ENCODE measurements at places on chromosomes 7 and 10. TPM values are rescaled to one million over a fixed set of nuclear protein-coding genes. Genes with fewer than 3 reads are reported as not detected.

- no peak for DNase-seq
- H3K4me3 ChIP-seq: no peak overlapping the region
- no peaks in the 10 kb centered on the region for H3K36me3 ChIP-seq
- no peak overlapping the region for H3K27ac ChIP-seq
- H3K4me1 ChIP-seq: no peaks in the 10 kb centered on the region
Measured at GRCh38 chr7:118918556-118918955, 694.1 kb downstream of the ANKRD7 start.

GRCh38 chr7:111198255-111198654, 107.3 kb downstream of the LRRN3 start:
- peaks cover 10% of the 10 kb centered on the region for H3K4me1 ChIP-seq
- H3K27ac ChIP-seq: no peak overlapping the region
- H3K4me3 ChIP-seq: no peak overlapping the region
- DNase-seq: peak; percentile 10
- no peaks in the 10 kb centered on the region for H3K27me3 ChIP-seq

TRA2A gene
- total RNA-seq: 86.3 TPM

IDI2 gene
- total RNA-seq: not detected

GRCh38 chr7:38539477-38540081, 91.6 kb downstream of the AMPH start:
- H3K4me1 ChIP-seq: peaks cover 9% of the 10 kb centered on the region
- no peak for DNase-seq
- no peak overlapping the region for H3K4me3 ChIP-seq

GRCh38 chr7:158008267-158008666, 579.4 kb downstream of the PTPRN2 start:
- H3K27ac ChIP-seq: no peak overlapping the region
- no peak overlapping the region for H3K4me3 ChIP-seq
- H3K36me3 ChIP-seq: no peaks in the 10 kb centered on the region
- H3K27me3 ChIP-seq: no peaks in the 10 kb centered on the region
- DNase-seq: no peak

PPP3CB gene
- total RNA-seq: 36.5 TPM

DNA sequence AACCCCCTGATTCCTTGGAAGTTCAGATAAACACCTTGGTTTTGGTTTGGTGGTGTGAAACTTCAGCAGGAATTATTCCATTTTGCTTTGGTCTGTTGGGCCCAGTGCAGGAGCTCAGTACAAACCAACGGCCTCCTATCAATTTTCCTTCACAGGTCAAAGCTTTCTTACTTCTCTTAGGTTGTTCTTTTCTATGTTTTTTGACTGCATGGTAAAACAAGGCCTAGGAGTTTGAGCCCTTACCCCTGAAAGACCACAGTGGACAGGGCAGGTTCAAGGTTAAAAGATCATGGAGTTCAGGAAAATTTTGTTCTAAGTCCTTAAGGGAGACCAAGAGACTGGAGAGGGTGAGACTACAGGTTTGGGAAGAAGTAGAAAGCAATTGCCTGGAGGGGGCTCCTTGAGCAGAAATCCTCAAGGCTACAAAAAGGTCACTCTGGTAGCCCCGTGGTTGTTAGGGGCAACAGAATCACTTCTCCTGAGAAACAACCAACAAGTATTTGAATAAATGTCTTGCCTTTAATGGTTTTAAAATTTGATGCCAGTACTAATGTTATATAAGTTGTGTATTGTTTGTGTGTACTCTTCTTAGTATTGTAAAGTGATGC, 40.9 kb upstream of the FHIP2A start:
- H3K27me3 ChIP-seq: peaks cover 2% of the 10 kb centered on the region
- H3K4me1 ChIP-seq: peaks cover 5% of the 10 kb centered on the region
- no peak overlapping the region for H3K4me3 ChIP-seq
- no peak for DNase-seq
- no peak overlapping the region for H3K27ac ChIP-seq

ADK gene
- total RNA-seq: 56.9 TPM

DNA sequence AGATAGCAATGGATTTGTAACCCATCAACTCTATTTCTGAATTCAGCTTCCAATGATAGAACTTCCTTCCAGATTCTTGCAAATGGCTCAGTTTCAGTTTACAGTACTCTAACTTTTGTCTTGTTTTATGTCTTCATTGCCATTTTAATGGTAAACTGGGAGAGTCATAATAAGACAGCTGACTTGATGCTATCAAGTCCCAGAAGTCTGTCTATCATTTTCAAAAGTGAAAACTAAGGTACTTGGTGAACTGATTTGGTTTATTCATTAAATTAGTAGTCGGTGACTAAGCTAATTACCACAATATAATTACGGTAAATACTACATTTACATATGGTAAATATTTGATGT, 25.0 kb downstream of the RTKN2 start:
- peak overlapping the region; percentile 10 for H3K4me3 ChIP-seq
- peak overlapping the region; percentile 73 for H3K27ac ChIP-seq
- no peaks in the 10 kb centered on the region for H3K36me3 ChIP-seq

GRCh38 chr7:17952387-17952786, 12.1 kb upstream of the SNX13 start:
- H3K36me3 ChIP-seq: no peaks in the 10 kb centered on the region
- peak overlapping the region; percentile 21 for H3K27ac ChIP-seq
- H3K4me1 ChIP-seq: peaks cover 18% of the 10 kb centered on the region
- peak; percentile 66 for DNase-seq
- no peak overlapping the region for H3K4me3 ChIP-seq
- peaks cover 5% of the 10 kb centered on the region for H3K27me3 ChIP-seq

DNA sequence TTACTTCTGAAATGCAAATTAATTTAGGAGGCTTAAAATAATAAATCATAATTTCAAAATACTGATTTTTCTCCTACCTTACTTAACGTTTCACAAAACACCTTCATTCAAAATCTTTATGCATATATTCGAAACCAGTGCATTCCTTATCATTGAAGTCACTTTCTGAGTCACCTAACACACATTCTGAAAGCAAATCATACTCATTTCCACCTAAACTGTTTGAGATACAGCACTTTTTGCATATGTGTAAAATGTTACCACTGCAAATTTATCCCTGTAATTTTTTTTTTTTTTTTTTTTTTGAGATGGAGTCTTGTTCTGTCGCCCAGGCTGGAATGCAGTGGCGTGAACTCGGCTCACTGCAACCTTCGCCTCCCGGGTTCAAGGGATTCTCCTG, 15.7 kb downstream of the PPP3CB start:
- peaks cover 22% of the 10 kb centered on the region for H3K4me1 ChIP-seq
- H3K36me3 ChIP-seq: peaks cover 18% of the 10 kb centered on the region
- no peak overlapping the region for H3K27ac ChIP-seq
- no peak overlapping the region for H3K4me3 ChIP-seq
- no peaks in the 10 kb centered on the region for H3K27me3 ChIP-seq

DNA sequence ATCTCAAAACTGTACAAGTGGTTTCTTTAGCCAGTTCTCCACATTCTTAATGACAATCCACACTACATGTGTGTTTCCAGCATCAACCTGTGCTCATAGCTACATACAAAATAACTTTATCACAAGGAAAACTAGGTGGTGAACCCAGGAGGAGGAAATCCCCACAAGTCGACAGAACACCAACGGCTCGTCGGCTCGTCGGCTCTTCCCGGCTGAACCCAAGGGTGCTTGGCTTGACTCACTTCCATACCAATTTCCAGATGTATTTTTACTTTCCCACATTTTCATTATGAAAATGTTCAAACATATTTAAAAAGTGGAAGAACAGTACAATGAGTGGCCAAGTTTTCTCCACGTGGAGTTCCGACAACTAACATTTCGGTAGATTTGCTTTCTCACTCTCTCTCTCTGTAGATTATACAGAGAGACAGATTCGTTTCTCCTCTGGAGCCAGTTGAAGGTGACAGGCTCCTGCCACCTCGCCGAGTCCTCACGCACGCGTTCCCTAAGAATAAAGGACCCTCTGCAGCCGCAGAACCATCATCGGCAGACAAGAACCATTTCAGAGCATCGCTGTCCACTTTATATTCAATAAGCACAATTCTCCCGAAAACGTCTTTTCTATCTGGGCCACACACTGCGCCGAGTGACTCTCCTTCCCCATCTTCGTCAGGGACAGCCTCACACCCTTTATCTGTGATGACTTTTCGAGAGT, 53.3 kb downstream of the DIP2C start:
- H3K4me1 ChIP-seq: no peaks in the 10 kb centered on the region
- H3K27ac ChIP-seq: no peak overlapping the region
- peaks cover 13% of the 10 kb centered on the region for H3K27me3 ChIP-seq
- DNase-seq: no peak
- no peaks in the 10 kb centered on the region for H3K36me3 ChIP-seq

- no peak for DNase-seq
- no peaks in the 10 kb centered on the region for H3K4me1 ChIP-seq
- no peaks in the 10 kb centered on the region for H3K36me3 ChIP-seq
- no peak overlapping the region for H3K4me3 ChIP-seq
- H3K27me3 ChIP-seq: no peaks in the 10 kb centered on the region
Measured at GRCh38 chr10:108787932-108788331, 1135.4 kb downstream of the XPNPEP1 start.

GRCh38 chr7:4957847-4958476, 1.0 kb downstream of the MMD2 start:
- DNase-seq: no peak
- H3K36me3 ChIP-seq: no peaks in the 10 kb centered on the region
- H3K27me3 ChIP-seq: peaks cover 27% of the 10 kb centered on the region
- peaks cover 5% of the 10 kb centered on the region for H3K4me1 ChIP-seq
- no peak overlapping the region for H3K27ac ChIP-seq

DNA sequence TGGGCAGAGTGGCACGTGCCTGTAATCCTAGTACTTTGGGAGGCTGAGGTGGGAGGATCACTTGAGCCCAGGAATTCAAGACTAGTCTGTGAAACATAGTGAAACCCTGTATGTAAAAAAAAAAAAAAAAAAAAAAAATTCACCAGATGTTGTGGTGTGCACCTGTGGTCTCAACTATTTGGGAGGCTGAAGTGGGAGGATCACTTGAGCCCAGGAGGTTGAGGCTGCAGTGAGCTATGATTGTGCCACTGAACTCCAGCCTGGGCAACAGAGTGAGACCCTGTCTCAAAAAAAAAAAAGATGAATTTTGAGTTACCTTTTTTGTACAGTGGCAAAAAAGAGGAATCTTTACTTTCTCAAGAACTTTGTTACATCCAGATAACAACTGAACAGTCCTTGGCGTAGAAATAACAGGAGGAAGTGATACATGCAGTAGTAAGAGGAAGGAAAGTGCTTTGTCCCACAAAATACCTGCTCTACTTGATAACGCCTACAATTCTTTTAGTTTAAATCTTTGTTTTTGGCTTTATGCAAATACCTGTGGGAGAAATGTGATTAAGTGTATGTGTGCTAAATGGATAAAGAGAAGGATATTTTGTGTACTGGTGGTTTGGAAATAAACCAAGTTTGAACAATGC, 29.3 kb downstream of the SPAG6 start:
- no peaks in the 10 kb centered on the region for H3K27me3 ChIP-seq
- no peak for DNase-seq
- no peak overlapping the region for H3K27ac ChIP-seq
- no peak overlapping the region for H3K4me3 ChIP-seq

GRCh38 chr7:137485818-137486217, 142.3 kb upstream of the PTN start:
- no peaks in the 10 kb centered on the region for H3K27me3 ChIP-seq
- H3K36me3 ChIP-seq: no peaks in the 10 kb centered on the region
- no peaks in the 10 kb centered on the region for H3K4me1 ChIP-seq
- H3K27ac ChIP-seq: no peak overlapping the region

GRCh38 chr10:71319042-71319799, at the start of gene SLC29A3:
Gene SLC29A3 (plus strand): TSS chr10:71319259. CDS start chr10:71319310, 51 bp downstream.
- peaks cover 41% of the 10 kb centered on the region for H3K4me1 ChIP-seq
- H3K27me3 ChIP-seq: no peaks in the 10 kb centered on the region
- peaks cover 10% of the 10 kb centered on the region for H3K36me3 ChIP-seq
- peak; percentile 93 for DNase-seq

DNA sequence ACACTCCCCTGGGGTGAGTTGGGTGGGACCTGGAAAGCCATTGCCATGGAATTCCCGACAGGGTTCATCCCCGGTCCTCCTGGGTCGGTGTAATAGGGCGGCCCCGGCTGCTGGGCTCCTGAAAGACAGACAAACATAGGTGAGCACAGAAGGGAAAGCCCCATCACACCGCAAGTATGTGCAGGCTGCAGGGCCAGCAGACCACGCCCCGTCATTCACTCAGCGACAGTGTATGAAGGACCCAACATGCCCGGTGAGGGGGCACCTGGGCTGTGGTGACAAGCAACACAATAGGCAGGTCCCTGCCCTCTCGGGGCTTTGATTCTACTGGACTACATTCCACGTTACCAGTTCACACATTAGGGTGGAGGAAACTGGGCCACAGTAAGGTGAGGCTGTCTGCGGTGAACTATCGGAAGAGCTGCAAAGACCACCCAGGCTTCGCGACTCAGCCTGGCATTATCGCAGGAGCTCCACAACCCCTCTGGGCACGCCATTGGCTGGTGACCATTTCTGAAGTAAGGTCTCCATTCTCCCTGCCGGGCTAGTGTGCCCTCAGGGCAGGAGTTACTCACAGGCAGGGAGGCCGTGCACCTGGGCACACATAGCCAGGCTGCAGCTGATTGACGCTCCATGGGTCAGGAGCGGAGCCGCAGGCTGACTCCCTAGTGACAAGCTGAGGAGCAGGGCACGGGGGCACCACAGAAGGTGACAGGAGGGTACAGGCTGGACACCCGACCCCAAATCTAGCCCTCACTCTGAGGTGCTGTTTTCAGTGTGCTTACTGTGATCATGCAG, 99.2 kb downstream of the VOPP1 start:
- peaks cover 68% of the 10 kb centered on the region for H3K4me1 ChIP-seq
- H3K4me3 ChIP-seq: no peak overlapping the region

DNA sequence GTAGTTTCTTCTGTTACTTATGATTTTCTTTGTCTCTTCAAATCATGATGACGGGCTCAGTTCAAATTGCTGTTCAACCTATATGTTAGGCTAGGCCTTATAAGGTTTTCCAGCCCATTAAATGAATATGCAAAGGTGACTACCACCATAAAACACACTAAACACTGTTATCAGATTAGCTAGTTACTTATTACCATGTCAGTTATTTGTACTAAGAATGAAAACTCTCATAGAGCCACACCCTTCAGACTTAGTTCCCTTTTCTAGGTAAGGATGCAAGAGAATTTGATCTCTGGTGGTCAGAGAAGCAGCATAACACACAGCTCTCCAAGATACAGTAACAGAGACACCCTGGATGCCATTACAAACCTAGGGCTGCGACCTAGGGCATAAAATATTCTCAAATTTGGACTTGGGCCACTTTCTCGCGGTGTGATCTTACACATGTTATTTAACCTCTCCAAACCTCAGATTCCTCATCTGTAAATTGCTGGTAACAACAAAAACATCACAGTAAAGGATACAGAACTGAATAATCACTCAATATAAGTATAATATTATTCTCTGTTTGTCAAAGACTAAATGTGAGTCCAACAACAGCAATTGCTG, 35.6 kb downstream of the ANKMY2 start:
- H3K4me3 ChIP-seq: no peak overlapping the region
- H3K27me3 ChIP-seq: no peaks in the 10 kb centered on the region
- no peak for DNase-seq
- peaks cover 10% of the 10 kb centered on the region for H3K36me3 ChIP-seq
- peaks cover 5% of the 10 kb centered on the region for H3K4me1 ChIP-seq

GRCh38 chr10:75565286-75566251, 134.1 kb downstream of the LRMDA start:
- no peak overlapping the region for H3K27ac ChIP-seq
- no peak for DNase-seq
- no peaks in the 10 kb centered on the region for H3K4me1 ChIP-seq

- H3K4me1 ChIP-seq: no peaks in the 10 kb centered on the region
- no peak overlapping the region for H3K27ac ChIP-seq
- DNase-seq: no peak
- no peaks in the 10 kb centered on the region for H3K36me3 ChIP-seq
- H3K4me3 ChIP-seq: no peak overlapping the region
Measured at GRCh38 chr10:3700531-3701076, 84.4 kb downstream of the KLF6 start.

- H3K27ac ChIP-seq: no peak overlapping the region
- DNase-seq: no peak
- no peaks in the 10 kb centered on the region for H3K36me3 ChIP-seq
- no peaks in the 10 kb centered on the region for H3K4me1 ChIP-seq
- H3K27me3 ChIP-seq: peaks cover 4% of the 10 kb centered on the region
Measured at GRCh38 chr10:1624240-1624639, 113.1 kb downstream of the ADARB2 start.
